Stimulated activated CD4-positive, alpha-beta T cell treated with anti-CD3 and anti-CD28 coated beads, Interleukin-15, amount 100 ng/mL, for 1 hour (primary cell): ENCODE measurements at places on chromosomes 11 and 22.

GRCh38 chr11:122178795-122179194, 62.8 kb upstream of the BLID start:
- DNase-seq: no peak

DNA sequence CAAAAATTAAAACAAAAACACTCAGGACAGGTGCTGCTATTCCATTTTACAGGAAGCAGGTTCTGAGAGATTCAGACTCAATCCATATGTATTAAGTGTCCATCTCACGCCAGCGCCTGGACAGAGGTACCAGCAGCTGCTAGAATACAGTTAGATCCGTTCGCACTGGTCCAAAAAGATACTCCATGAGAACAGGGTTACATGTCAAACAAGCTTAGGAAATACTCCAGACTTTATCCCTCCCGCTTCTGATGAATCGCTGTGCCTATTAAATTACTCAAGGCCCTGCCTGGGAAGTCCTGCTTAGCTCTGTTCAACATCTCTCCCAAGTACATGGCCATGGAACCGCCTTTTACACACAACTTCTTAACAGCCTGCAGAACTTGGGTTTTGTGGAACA, 50.2 kb upstream of the SLC35C1 start:
- DNase-seq: no peak

- no peak for DNase-seq
These were observed 4.5 kb downstream of the ZMAT5 start for GRCh38 chr22:29762263-29762662.

DNA sequence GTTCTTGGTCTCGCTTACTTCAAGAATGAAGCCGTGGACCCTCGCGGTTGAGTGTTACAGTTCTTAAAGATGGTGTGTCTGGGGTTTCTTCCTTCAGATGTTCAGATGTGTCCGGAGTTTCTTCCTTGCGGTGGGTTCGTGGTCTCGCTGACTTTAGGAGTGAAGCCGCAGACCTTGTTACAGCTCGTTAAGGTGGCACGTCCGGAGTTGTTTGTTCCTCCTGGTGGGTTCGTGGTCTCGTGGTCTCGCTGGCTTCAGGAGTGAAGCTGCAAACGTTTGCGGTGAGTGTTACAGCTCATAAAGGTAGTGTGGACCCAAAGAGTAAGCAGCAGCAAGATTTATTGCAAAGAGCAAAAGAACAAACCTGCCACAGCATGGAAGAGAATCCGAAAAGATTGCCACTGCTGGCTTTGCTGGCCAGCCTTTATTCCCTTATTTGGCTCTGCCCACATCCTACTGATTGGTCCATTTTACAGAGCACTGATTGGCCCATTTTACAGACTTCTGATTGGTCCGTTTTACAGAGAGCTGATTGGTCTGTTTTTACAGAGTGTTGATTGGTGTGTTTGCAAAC, 27.1 kb upstream of the NXPE2 start:
- DNase-seq: no peak

GRCh38 chr11:106706355-106706754, 311.9 kb downstream of the GUCY1A2 start:
- DNase-seq: no peak

DNA sequence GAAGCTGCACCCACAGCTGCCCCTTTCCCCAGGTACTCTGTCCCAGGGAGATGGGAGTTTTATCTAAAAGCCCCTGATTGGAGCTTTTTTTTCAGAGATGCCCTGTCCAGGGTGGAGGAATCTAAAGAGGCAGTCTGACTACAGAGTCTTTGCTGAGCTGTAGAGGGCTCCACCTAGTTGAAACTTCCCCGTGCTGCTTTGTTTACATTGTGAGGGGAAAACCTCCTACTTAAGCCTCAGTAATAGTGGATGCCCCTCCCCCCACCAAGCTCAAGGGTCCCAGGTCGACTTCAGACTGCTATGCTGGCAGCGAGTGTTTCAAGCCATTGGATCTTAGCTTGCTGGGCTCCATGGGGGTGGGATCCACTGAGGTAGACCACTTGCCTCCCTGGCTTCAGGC, 470.1 kb upstream of the LARGE1 start:
- DNase-seq: no peak

GRCh38 chr11:65912845-65913244, 6.0 kb downstream of the C11orf68 start:
- DNase-seq: no peak

DNA sequence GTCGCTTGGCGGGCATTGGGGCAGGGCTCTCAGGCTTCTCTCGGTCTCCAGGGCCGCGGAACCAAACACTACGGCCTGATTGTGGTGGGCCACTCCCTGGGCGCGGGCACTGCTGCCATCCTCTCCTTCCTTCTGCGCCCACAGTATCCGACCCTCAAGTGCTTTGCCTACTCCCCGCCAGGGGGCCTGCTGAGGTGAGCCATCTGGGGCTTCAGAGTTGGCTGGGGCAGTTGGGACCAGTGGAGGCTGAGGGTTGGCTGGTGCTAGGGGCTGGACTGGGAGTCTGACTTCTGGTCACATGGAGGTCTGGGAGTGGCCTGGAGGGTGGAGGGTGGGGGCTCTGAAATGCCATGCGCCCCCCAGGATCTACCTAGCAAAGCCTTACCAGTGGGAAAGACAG, 15.3 kb upstream of the MYRF start:
- DNase-seq: no peak

DNA sequence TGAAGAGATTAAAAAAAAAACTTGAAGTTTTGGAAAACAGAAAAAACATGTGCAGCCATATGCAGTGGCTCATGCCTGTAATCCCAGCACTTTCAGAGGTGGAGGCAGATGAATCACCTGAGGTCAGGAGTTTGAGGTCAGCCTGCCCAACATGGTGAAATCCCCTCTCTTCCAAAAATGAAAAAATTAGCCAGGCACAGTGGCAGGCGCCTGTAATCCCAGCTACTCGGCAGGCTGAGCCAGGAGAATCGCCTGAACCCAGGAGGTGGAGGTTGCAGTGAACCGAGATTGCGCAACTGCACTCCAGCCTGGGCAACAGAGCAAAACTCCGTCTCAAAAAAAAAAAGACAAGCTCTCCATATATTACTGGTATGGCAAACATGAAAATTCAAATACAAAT, 7.6 kb downstream of the DLG2 start:
- DNase-seq: no peak

GRCh38 chr11:27873664-27874063, 173.4 kb upstream of the BDNF start:
- no peak for DNase-seq

- no peak for DNase-seq
These were observed 1185.4 kb downstream of the LRRC4C start for GRCh38 chr11:40274017-40274416.

DNA sequence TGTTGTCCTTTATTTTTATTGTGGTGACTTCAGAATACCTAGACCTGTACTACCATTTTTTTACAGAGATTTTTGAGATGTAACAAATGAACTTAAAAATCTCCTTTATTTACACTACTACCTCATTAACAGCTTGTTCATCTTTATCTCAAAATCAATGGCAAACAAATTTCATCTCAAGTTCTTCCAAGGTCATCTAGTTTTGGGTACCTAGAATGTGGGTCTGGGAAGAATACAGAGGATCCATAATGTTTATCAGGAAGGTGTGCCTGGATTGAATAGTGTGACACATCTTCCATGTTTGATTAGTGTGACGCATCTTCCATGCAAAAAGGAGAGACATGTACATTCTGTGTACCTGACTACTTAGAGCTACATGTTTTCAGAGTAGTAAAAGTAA, 63.3 kb upstream of the CCDC179 start:
- no peak for DNase-seq

- no peak for DNase-seq
These were observed 214.1 kb downstream of the FAM76B start for GRCh38 chr11:95575517-95575916.

DNA sequence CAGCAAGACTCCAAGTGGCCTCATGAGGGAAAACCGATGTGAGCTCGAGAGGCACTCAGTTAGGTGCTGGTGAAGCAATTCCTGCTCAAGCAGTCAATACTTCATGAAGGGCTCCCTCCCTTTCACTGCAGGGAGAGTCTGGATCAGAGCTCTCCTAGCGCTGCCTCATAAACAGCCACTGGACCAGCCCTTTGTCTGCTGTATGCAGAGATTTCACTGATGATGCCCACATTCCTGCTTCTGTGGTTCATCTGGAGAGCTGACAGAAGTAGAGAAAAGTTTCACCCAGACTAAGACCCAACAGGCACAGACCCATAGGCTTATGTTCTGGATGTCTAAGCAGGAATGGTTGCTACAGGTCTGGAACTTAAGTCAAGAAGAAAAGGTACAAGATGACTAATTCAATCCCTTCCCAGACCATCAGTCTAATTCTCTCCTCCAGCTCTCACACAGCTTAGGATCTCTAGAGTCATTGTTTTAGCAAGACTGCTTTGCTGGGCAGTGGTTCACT, 4.0 kb downstream of the UCP2 start:
- no peak for DNase-seq

GRCh38 chr11:100908746-100909145, 220.9 kb downstream of the PGR start:
- no peak for DNase-seq

DNA sequence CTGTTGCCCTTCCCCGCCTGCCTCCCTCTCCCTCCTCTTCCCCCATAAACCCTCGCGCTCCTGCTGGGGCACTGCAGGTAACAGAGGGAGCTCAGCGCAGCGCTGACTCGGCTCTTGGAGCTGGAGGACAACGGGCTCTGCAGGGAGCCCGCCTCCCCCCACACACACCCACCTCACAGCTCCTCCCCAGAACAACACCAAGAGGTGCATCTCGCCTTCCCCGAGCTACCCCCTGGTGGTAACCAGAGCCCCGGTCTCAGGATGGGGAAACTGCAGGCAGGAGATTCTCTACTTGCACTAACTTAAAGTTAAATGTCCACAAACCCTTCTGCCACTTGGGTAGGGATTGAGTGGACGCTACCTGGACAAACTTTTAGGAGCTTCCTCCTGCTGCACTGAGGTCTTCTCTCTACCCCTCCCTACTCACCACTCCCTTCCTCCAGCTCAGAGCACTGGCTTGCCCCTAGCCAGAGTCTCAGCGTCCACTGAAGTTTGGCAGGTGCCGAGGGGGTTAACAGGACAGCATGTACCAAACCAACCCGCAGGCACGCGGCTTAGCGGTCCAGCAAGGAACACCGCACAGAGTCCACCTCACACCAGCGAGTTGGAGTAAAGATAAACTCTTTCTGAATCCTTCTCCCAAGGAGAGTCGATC, 4.0 kb upstream of the SCN4B start:
- no peak for DNase-seq

DNA sequence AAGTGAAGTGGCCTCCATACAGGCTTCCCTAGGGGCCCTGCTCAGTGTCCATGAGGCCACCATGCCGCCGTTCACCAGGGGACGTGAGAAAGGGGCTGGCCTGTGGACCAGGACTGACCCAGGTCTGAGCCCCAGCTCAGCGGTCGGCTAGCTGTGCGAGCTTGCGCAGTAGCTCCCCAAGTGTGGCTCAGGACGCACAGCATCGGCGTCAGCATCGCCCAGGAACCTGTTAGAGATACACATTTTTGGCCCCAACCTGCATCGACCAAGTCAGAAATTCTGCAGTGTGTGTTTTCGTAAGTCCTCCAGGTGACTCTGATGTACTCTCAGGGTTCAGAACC, 429 bp downstream of the TP53AIP1 start:
- DNase-seq: no peak

- DNase-seq: no peak
These were observed 581 bp upstream of the AP5B1 start for GRCh38 chr11:65781152-65781961.

GRCh38 chr11:33655842-33656600, 44.6 kb downstream of the C11orf91 start:
- no peak for DNase-seq
